Stomach (tissue), 19 donors: ENCODE measurements at places on chromosomes 5 and 9. TPM values are rescaled to one million over a fixed set of nuclear protein-coding genes. Genes with fewer than 3 reads are reported as not detected.

DNA sequence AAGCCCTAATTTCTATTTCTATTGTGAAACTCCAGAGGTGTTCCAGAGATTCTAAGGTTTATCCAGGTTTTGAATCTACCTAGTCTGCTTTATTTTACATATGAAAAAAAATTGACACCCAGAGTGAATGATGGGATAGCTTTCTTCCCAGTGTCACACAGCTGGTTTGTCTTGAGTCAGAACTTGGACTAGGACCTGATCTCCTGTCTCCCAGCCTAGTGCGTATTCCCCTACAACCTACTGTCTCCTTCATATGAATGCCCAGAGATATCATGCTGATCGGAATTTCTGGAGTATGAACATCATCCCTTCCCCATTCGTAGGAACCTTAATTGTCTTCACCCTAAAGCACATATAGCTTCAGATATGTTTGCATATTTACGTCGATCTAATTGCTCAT is 524.2 kb downstream of the SPATA31D1 start:
- DNase-seq = no peak

DNA sequence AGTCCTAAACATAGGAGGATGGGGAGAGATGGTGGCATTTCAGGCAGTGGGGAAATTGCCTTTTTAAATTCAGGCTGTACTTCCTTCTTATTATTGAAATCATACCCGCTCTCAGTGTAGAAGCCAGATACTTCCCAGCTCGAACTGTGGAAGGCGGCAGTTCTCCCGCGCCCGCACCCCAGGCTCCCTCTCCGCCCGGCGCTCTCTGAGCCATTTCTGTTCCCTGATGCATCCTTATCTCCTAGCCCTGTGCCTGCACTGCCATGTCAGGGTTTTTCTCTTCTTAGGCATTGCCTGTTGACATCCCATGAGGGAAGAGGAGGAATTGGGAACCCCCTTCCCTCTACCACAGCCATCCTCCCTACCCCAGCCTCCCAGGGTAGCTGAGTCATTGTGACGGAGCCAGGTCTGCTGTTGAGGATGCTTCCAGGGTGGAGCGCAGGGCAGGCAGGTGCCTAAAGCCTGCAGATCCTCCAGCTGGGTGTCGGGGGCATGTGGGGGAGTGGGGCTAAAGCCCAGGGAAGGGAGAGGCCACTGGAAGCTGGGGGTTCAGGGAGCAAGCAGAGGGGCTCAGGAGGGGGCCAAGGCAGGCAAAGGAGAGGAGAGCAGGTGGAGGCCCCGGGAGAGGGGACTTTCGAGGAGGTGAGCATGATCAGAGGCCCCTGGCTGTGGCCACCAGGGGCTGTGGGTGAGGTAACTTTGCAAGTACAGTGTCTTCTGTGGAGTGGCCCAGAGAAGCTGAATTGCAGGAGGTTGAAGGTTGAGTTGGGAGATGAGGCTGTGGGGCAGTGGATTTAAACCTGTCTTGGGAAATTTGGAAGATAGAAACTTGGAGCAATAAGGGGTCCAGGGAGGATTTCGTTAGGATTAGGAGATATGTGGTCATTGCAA is 16.2 kb downstream of the LAMC3 start:
- no peak for DNase-seq

PROB1 gene
- not detected for total RNA-seq

- no peak for DNase-seq
These were observed 131.7 kb downstream of the BARX1 start for GRCh38 chr9:93823245-93824072.

OTP gene
- total RNA-seq = not detected

GRCh38 chr5:177982072-177982727 is 13.8 kb downstream of the PROP1 start:
- DNase-seq = peak; percentile 50

DNA sequence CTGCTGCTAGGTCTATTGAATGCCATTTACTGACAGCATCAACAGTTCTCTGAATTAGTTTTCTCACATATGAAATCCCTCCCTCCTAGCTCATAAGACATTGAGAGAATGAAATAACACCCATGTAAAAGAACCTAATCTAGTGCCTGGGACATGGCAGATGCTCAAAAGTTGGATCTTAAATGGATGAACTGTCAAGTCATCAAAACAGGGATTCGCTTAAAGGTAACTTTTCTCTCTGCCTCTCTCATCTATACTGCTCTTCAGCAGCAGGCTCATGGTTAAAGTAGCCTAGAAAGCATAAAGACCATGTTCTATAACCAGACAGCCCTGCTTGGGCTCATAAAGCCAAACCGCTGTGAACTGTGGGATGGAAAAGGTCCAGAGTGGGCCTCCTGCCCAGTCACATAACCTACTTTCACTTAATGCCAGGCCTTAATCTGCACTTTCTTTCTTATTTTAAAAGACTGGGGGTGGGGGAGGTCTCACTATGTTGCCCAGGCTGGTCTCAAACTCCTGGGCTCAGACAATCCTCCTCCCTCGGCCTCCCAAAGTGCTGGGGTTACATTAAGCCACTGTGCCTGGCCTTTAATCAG is 3.7 kb downstream of the TMEM245 start:
- no peak for DNase-seq

ST6GALNAC4 gene
- 14.5 TPM for total RNA-seq
